Stimulated activated CD8-positive, alpha-beta memory T cell treated with anti-CD3 and anti-CD28 coated beads, Interleukin-15, amount 100 ng/mL, for 24 hours (primary cell): ENCODE measurements at places on chromosomes 6 and 20.

GRCh38 chr6:44000164-44000842, 126.9 kb downstream of the MRPL14 start:
- no peak for DNase-seq

DNA sequence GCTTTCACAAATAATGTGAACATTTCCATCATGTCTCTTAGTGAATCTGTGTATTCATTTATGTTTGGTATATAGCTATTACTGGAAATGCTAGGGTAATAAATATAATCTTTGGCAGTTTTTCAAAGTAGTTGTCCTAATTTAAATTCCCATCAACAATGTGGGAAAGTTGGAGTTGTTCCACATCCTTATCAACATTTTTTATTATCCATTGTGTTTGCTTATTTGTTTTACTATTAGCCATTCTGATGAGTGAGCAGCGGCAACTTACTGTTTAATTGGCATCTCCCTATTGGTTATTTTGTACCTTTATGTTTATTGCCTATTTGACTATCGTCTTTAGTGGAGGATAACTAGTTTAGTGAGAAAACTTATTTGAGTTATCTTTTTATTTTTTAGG, 121.1 kb upstream of the CCN2 start:
- no peak for DNase-seq

DNA sequence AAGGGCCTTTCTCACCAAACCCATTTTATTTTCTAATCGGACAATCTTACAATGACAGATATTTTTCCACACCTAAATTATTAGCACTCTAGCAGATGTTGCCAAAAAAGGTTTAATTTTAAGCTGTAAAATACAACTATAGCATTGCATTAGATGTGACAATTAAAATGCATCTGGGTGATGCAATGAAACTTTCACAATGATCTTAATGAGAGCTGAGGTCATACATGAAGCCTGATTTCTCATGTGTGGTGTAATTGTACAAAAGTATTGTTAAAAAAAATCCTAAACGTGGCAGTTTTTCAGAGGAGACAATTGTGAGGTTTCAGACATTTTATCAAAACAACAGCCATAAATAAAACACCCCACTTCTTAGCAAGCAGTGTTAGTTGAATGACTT, 606.0 kb downstream of the HDGFL1 start:
- no peak for DNase-seq

DNA sequence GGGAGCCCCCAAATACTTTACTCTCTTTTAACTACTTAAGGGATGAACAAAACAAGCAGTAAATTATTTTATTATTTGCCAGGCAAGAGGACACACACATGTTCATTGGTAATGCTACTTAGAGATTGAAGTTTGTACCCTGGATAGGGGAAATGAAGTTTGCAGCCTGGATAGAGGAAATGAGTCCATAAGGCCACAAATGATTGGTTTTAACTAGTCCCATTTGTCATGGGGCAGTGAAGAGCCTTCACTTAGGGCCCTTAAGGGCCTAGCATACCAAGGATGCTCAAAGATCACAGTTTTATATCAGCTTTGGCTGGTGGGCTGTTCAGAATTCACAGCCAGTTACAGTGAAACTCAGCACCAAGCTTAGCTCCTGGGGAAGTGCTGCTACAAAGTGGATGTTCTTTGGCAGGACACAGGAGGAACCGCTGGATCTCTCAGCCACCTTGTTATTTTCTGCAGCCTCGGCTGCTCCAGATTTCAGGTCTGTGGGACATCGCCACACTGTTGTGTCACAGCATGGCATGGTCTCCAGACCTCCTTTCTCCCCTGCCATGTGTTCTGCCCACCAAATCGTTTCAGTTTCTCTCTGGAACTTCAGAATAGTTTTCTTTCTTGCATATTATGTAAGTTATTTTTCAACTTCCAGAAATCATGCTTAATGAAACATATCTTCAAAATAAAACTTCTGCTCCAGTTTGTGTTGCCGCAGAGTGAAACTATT, 41.8 kb downstream of the NCOA7 start:
- no peak for DNase-seq

DNA sequence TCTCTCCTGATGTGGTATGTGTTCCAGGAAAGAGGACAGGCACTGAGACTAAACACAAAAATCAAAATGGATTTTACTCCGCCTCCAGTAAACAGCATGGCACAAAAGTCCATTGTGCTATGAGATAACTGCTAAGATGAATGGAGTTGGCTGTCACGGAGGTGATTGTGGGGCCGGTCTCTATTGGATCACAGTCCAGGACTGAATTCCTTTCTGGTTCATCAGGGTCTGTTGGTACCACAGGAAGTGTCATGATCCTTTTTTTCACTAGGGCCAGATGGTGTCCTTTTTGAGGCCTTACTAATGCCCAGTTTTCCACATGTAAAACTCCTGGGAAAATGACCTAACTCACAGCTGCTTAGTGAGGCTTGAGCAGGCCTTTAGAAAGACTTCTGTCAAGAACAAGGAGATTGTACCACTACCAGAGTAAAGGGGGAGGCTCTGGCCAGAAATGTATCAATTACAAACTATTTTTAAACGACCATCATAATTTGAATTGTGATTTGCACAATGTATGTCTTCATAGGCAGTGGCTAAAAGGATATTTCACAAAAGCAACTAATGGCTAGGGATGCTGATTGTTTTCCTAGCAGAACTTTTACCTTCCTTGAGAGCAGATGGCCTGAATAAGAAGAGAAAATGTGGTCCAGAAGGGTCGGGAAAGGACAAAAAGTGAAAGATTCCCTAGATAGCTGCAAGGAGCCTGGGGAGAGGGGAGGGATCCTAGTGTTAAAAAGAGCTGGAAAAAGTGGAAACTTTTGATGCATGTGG, 192.2 kb upstream of the POU3F2 start:
- DNase-seq = no peak

DNA sequence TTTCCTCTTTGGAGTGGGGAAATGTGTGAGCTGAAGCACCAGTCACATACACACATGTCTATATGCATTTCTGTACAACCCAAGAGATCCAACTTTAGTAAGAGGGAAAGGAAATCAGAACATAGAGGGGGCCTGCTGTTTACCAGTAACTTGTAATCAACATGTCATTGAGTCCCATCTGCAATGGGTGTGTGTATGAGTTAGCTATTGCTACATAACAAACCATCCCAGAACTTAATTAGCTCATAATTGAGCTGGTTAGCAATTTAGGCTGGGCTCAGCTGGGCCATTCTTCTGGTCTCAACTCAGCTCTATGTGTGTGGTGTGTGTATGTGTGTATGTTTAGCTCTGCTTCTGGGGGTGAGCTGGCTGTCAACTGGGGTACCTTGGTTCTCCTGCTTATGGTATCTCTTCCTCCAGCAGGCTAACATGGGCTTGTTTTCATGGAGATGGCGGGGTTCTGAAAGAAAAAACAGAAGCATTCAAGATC, 10.3 kb upstream of the RPP40 start:
- DNase-seq = no peak

GRCh38 chr6:154478021-154478700, 32.3 kb downstream of the CNKSR3 start:
- no peak for DNase-seq

DNA sequence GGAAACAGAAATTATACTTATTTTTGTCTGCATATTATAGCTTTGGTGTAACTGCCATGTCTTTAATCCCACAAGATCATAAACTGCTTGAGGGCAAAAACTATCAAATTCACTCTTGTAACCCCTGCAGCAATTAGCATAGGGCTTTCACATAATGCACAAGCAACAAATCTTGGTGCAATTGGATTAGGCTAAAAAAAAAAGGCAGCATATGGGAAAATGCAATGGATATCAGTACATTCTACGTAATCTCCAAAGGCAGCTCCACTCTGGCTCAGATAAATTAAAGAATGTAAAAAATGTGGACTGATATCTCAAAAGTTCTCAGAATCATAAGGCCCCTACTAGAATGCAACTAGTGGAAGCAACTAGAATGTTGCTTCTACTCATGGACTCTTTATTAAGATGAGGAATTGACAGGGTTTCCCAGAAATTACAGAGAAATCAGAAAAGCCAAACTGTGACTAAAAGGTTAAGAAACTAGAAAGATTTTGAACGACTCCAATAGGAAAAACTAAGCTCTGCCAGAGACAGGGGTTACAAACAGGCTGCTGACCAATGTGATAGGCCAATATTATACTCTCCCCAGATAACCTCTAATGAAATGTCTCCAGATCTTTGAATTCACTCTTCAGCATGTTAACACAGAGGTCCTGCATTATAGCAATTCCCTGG, 55.0 kb downstream of the FILIP1 start:
- DNase-seq = no peak

DNA sequence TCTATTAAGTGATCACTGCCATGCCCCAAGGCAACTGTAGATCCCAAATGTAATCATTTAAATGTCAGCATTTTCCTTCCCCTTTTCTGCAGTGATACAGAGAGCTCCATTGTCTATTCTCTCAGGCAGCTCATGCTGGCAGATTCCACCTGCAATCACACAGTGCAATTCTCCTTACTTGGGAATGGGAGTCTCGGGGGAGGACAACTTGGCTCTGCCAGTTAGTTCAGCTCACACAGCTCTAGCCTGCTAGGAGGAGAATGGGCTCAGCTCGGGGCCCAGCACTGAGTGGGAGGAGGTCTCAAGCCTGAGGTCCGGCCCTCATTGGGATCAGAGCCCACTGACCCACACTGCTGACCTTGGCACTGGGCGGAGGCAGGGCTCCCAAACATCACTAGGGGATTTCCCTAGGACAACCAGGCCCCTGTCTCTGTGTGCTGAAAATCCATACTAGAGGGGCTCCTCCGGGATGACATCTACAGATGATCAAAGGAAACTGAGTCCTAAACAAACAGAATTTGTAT, 109.2 kb upstream of the ASF1A start:
- no peak for DNase-seq

DNA sequence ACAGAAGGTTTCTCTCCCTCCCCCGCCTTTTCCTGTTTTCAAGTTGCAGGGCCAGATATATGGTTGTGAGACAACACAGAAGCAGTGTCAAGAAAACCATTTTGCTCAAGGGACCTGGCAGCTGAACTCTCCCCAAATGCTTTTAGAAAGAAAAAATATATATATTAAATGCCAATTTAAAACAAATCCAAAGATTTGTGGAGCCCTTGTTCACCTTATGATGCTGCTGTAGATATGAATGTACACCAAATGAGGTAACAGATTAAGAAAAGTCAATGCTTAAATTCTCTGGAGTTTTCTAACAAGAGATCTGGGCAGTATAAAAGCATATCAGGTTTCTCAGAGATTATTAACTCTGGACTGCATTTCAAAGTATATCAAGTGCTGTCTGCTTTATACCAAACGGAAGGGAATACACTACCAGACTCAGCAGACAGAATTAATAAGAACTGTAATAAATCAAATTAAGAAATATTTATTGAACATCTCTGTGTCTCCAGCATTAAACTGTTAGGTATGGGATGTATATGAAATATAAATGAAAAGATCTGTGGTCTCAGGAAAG, 357.5 kb downstream of the HDGFL1 start:
- no peak for DNase-seq

DNA sequence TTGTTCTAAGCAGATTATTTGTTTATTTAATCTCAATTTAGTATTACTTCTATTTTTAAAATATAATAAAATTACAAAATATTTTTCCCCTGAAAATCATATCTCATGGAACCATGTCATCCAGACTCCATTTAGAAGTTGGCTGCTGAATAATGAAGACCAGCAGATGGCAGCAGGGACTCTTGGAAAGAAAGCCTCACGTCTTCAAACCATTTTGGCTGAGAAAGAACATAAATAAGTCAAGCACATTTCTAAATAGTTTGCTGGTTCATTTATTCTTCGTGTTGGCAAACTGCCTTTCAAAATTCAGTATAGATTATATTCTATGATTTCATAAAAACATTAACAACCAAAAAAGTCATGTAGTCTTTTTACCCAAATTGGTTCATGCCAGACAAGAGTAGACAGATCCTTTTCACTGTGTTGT, 71.7 kb downstream of the RCAN2 start:
- DNase-seq = no peak
